Adipose tissue (tissue), 3 donors: ENCODE measurements at places on chromosomes 2 and 18. TPM values are rescaled to one million over a fixed set of nuclear protein-coding genes. Genes with fewer than 3 reads are reported as not detected.

The BOLL gene
- polyA plus RNA-seq: not detected

The MGAT4A gene
- polyA plus RNA-seq: 16.6 TPM

The AGAP1 gene
- 3.7 TPM for polyA plus RNA-seq

The SLC9A2 gene
- polyA plus RNA-seq: 0.59 TPM

The CCDC142 gene
- 2.7 TPM for polyA plus RNA-seq

The CD302 gene
- polyA plus RNA-seq: 45.2 TPM

The NYAP2 gene
- not detected for polyA plus RNA-seq

The TRAF3IP1 gene
- polyA plus RNA-seq: 3.1 TPM

The SMIM21 gene
- not detected for polyA plus RNA-seq

The ANKRD62 gene
- polyA plus RNA-seq: 0.18 TPM

The KRTCAP3 gene
- 6.1 TPM for polyA plus RNA-seq

The TBC1D8 gene
- polyA plus RNA-seq: 11.9 TPM

The NMUR1 gene
- polyA plus RNA-seq: 0.67 TPM
